ENCODE measurements at places on chromosomes 6 and 20.

GRCh38 chr6:100118301-100118700 lies 124.3 kb upstream of the MCHR2 start:
- no peak for DNase-seq

DNA sequence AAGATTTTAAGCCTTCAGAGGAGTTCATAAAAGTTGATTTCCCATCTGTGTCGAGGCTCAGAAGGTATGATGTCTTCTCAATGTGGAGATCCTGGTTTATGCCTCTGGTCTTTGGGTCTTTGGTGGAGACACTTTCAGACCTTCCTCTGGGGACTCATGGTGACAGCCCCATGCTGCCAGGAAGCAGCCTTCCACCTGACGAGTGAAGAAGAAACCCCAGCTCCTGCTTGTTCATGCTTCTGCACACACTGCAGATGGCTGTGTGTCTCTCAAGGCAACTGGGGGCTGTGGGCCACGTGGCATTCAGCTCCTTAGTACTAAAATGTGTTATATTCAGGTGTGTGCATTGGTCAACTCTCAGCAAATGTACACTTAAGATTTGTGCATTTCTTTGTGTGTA lies 4.9 kb upstream of the SCP2D1 start:
- no peak for DNase-seq

DNA sequence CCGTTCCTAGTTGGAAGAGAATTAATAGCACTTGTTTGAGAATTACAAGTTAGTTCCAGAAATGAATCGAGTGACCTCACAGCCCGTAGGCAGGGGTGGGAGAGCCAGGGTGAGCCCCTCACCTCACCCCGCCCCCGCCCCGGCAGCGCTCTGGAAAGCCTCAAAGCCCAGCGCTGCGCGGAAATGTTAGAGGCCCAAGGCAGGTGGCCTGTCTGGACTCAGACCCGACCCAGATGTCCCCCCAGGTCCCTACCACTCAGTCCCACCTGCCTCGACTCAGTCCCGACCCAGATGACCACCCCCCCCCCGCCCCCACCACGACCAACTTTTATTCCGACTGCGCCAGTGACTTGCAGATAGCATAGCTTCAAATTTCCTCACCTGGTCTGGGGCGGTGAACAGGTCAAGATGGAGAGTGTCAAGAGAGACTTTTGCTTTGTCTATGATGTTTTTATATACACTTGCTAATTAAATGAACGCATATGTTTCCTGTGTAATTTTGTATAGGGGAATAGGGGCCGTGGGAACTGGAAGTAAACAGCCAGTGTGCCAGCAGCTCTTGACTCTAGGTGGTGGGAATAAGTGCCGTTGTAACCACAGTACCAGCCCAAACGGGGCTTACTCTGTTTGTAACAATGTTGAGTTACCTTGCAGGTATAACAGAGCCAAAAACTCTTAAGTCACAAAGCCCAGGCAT lies 1.2 kb upstream of the PXDC1 start:
- no peak for DNase-seq

DNA sequence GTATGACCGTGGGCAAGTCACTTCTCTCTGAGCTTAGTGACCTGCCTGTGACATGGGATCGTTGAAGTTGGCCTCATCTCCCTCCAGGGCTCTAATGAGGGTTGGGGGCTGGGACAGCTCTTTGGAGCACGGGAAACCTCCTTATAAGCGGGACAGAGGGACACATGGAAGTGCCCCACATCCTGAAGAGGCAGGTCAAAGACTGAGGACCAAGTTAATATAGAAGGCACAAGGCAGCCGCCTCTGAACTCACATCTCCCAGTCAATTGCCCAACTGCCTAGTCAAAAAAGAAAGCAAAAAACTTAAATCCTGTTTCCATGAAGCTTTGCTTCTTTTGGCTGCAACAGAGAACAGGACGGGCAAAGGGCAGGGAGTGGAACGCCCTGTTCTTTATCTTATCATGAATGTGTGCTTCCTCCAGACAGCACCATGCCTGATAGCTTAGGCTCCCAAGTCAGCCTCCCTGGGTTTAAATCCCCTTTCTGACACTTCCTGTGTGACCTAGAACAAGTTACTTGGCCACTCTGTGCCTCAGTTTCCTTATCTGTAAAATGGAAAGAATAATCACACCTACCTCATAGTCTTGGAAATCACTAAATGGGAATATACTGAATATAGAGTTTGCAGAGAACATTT lies 27.1 kb downstream of the LBP start:
- no peak for DNase-seq

DNA sequence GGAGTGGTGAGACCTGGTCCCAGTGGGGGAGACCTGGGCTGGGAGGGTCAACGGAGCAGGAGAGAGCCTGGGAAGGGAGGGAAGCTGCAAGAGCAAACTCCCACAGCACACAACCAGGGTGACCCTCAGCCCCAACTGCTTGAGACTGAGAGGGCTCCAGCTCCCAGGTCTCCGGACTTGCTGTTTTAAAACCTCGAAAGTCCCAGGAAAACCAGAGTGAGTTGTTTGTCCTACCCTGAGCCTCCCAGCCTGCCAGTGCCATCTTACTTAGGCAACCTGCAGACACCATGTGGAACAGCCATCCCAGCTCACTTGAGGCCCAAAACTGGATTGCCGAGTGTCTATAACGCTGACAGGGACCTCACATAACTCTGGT lies 4.8 kb upstream of the NTSR1 start:
- DNase-seq, result no peak

DNA sequence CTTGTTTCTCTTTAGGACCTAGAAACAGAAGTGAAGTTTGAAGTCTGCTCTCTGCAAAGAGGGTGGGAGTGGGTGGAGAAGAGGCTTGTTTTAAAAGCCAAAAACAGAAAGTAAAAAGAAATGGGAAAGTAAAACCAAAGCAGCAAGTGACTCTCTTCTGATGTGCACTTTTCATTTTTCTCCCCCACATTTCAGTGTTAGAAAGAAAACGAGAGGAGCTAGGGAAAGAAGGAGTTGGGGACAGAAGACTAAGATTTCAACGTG lies 1.3 kb downstream of the C6orf141 start:
- no peak for DNase-seq

DNA sequence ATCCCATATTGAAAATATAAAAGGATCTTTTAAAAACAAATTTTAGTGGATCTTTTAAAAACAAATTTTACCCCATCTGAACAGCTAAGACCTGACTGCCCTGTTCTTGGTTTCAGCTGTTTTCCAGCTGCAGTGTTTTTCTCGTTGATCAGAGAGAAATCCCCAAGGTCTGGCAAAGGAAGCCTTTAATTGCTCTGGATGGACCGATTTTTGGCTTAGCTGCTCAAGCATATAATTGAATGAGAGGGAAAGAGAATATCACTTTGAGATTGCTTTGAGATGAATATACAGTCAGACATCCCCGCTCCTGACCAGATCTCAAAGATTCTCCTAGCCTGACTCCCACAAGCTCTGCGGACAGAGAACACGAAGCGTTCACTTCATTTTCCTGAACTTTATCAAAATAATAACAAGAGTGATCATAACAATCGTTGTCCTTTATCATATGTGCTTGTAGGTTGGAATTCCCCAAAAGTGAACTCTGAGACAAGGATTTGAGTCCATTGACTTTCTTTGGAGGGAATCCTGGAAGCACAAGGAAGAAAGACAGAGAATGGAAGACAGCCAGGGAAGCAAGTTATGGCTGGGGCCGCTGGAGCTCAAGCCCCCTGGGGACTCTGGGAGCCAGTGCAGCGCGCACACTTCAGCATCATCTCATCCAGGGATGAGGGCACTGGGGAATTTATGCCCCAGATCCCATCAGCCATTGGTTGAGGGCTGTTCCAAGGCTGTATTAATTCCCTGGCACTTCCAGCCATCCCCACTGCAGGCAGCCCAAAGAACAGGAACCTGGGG lies 101.3 kb downstream of the SNX5 start:
- DNase-seq, result no peak

DNA sequence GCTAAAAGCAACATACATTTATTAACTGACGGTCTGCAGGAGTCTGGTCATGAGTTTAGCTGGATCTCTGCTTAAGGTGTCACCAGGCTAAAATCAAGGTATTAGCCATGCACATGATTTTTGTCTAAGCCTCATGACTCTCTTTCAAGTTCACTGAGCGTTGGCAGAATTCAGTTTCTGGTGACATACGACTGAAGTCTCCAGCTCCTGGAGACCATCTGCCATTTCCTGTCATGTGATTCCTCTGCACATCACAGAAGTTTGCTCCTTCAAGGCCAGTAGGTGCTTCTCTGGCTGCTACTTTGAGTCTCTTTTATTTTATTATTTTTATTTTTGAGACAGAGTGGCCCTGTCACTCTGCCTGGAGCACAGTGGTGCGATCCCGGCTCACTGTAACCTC lies 148.4 kb upstream of the EYA4 start:
- no peak for DNase-seq

- DNase-seq, result no peak
Observed at GRCh38 chr6:131083687-131084086, 20.6 kb upstream of the EPB41L2 start.

DNA sequence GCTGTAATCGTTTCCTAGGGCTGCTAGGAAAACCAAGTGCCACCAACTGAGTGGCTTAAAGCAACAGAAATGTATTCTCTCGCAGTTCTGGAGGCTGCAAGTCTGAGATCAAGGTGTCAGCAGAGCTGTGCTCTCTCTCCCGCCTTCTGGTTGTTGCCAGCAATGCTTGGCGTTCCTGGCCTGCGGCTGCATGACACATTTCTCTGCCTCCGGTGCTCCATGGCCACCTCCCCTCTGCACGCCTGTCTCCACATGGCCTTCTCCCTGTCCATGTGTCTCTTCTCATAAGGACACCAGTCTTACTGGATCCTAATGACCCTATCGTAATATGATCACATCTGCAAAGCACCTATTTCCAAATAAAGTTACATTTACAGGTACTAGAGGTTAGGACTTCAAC lies 91.7 kb upstream of the AKAP12 start:
- DNase-seq, result no peak

DNA sequence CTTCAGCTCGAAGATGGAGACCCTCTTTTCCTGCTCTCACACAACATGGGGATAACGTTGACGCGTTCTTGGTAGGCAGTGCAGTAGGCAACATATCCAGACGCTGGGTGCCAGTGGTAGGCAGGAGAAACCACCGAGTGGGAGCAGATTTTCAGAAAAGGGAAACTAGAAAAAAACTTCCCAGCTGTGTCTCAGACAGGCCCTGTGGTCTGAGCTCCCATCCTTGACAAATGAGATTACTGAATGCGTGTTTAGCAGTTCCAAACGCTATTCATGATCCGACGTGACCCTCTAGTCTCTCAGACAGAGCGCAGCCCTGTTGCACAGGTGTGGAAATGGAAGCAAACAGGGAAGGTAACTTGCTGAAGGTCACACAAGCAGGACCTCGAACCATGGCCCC lies 83.9 kb upstream of the DUSP22 start:
- DNase-seq, result no peak
